ENCODE measurements at places on chromosomes 7 and 10. TPM values are rescaled to one million over a fixed set of nuclear protein-coding genes. Genes with fewer than 3 reads are reported as not detected.

OGDHL gene
- 13.9 TPM for total RNA-seq

GRCh38 chr10:78543031-78543748 is 509.5 kb downstream of the RPS24 start:
- no peak for DNase-seq

DNA sequence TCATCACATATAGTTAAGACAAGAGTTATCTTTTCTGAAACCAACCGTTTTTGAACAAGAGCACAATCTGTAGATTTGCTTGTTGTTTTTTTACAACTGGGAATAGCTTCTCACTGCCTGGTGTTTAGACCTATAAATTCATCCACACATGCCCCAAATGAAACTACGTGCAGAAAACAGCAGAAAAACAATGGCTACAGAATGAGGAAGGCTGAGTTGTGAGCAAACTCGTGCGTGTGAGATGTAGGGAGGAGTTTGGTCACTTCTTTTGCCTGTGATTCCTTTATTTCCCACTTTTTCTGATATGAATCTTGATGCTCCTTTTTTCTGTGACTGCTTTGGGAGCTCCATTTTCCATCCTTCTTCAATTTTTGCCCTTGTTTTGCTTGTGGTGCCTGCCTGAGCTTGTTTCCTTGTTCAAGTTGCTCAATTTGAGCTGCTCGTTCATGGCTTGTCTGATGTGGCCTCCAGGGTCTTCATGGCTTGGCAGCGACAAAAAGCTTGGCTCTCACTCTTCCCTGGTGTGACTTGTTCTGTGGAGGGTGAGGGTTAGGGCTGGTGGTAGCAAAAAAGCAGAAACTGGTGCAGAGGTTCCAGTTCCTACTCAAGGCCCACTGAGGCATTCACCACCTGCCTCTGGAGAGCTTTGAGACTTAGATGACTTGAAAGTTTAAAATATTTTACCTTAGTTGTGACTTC is 76.9 kb downstream of the ZNF365 start:
- no peak for DNase-seq

- DNase-seq: no peak
Measured at GRCh38 chr7:16028103-16028502, 341.6 kb upstream of the MEOX2 start.

AOC1 gene
- total RNA-seq: not detected
